Esophagus mucosa (tissue), 1 donor: ENCODE measurements at places on chromosomes 12 and 14.

DNA sequence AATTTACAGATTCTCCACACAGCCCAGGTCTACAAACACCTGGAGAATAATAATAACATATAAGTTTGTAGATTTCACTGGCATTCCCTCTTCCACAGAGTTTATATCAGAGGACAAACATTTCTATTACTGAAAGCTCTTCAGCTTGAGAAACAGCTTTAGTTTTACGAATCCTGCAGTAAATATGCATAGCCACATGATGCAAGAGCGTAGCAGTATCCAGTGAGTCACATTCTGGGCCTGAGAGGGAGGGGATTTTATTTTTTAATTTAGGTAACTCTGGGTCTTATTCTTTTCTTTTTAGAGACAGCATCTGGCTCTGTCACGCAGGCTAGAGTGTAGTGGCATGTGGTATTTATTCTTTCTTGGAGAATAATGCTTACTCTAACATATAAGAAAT is 1002.8 kb downstream of the TRHDE start:
- ATAC-seq, result no peak

DNA sequence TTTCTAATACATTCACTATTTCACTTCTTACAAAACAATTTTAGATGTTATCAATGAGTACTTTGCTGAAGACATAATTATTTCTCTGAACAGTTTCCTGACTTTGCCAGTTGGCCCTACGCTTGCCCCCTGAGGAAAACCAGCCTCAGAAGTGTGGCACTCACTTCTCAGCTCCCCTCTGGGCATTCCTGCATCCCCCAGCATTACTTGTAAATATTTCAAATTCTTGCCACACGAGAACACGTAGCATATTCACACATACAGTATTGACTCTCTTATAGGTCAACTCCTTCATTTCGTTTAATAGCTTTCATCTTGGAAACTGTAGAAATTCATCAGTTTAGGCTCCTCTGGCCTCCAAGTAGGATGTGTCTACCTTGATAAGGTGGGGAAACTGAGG is 65.2 kb downstream of the OTX2 start:
- no peak for ATAC-seq

- ATAC-seq, result no peak
These were observed 11.4 kb upstream of the KRT74 start for GRCh38 chr12:52585066-52585465.

DNA sequence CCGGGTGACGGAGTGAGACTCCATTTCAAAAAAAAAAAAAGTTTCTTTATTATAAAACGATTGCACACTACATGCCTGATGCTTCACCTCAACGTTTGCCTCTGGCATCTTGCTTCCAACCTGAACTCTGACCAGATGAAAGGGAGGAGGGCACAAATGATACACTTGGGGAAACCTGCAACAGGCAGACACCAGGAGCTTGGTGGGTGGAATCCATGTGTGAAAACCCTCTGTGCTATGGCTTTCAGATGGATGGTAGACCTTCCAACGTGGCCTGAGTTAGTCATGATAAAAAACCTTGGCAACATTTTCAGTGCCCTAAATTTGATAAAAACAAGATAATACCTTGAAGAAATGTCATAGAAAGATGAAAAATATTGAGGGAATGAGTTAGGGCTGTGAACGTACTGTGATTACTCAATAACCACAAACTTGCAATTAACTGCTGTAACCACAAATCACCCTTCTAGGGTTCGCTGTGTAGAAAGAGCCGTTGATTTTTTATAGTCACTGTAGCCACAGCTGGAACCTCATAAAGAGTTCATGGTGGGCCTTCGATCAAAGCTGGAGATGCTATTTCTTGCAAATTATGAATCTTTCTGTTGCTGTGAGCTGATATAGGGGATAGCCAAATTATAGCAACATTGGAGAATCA is 26.1 kb upstream of the GZMB start:
- ATAC-seq, result no peak

DNA sequence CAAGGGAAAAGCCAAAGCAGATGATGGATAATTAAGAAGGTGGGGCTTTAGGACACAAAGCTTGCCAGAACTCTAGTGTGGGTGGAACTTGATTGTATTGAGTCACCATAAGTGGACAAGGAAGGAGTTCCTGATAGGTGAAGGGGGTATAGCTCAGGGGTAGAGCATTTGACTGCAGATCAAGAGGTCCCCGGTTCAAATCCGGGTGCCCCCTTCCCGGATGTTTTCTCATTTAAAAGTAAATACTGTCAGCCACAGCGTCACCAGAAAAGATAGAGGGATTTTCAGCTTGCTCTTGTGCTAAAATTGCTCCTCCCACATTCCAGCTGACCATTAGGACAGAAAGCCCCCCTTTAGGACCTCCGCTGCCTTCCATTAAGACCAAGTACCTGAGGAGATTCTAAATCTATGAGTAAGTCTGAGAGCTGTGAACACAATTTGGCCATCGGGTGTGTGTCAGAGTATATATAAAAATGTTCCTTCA is 36.6 kb downstream of the DCAF4 start:
- peak; percentile 73 for ATAC-seq

DNA sequence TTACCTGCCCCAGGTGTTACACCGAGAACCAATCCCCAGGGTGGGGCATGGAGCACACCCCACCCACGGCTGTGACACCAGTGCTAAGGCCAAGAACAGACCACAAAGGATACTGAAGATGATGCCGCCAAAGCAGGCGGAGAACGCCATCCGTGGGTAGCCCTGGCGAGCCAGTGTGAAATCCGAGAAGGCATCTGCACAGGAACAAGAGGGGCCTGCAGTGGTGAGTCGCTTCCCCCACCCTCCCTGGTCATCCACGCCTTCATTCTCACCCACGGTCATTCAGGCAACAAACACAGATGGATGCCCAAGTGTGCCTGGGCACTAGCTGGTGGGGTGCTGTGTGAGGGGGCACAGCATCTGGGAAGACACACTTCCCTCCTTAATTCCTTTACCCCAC is 28.5 kb downstream of the SLC8B1 start:
- no peak for ATAC-seq

GRCh38 chr14:20608383-20609110 is 17.4 kb upstream of the RNASE12 start:
- ATAC-seq, result no peak
